GM12878 (cell line): ENCODE measurements at places on chromosomes 7 and 10. TPM values are rescaled to one million over a fixed set of nuclear protein-coding genes. Genes with fewer than 3 reads are reported as not detected.

GNAT3 gene
- total RNA-seq = 4.3 and 5.8 TPM in 2 replicates

DNA sequence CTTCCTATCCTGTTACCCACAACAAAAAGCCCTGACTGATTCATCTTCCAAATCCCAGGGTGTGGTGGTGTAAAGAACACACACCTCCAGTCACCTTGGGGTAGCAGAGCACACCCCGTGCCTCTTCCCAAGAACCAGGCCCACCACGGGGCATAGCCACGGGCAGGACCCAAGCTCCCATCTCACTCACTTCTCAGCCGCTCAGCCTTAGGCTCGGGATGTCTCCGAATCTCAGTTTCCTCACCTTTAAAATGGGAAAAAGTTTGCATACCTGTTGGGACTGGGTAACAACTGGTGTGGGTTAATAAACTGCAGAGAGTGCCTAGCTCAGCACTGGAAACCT lies 139.0 kb downstream of the FGFR2 start:
- DNase-seq = no peak
- no peaks in the 10 kb centered on the region for H3K4me1 ChIP-seq
- no peaks in the 10 kb centered on the region for H3K27me3 ChIP-seq
- H3K4me3 ChIP-seq = no peak overlapping the region
- no peak overlapping the region for H3K27ac ChIP-seq
- H3K36me3 ChIP-seq = no peaks in the 10 kb centered on the region

DNA sequence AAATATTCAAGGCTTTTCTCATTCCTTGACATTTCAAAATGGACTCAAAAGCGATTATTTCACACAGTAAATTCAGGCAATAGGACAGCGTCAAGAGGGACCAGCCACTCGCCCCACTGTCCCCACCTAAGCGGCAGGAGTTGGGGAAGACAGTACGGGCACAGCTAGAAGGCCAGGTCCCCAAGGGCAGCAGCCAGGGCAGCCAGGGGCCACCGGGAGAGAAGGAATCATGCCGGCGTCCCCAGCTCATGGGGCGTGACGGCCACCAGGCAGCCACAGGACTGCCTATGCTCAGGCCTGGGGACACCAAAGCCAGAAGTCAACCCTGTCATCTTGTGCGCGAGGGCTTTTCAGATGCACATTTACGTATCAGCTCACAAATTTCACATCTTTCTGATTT lies 225.7 kb upstream of the PPP2R2D start:
- H3K4me1 ChIP-seq = no peaks in the 10 kb centered on the region
- DNase-seq = no peak
- no peak overlapping the region for H3K27ac ChIP-seq
- no peaks in the 10 kb centered on the region for H3K36me3 ChIP-seq
- H3K4me3 ChIP-seq = no peak overlapping the region

GRCh38 chr7:28840592-28840995 lies 117.5 kb downstream of the TRIL start:
- no peaks in the 10 kb centered on the region for H3K4me1 ChIP-seq
- H3K27ac ChIP-seq = no peak overlapping the region
- H3K27me3 ChIP-seq = no peaks in the 10 kb centered on the region
- H3K36me3 ChIP-seq = no peaks in the 10 kb centered on the region
- no peak overlapping the region for H3K4me3 ChIP-seq

GDF10 gene
- total RNA-seq = not detected in 2 replicates

GPRIN2 gene
- 0.13 TPM in 1 of 2 replicates, not detected in the other for total RNA-seq

TMEM236 gene
- not detected in 2 replicates for total RNA-seq

DNA sequence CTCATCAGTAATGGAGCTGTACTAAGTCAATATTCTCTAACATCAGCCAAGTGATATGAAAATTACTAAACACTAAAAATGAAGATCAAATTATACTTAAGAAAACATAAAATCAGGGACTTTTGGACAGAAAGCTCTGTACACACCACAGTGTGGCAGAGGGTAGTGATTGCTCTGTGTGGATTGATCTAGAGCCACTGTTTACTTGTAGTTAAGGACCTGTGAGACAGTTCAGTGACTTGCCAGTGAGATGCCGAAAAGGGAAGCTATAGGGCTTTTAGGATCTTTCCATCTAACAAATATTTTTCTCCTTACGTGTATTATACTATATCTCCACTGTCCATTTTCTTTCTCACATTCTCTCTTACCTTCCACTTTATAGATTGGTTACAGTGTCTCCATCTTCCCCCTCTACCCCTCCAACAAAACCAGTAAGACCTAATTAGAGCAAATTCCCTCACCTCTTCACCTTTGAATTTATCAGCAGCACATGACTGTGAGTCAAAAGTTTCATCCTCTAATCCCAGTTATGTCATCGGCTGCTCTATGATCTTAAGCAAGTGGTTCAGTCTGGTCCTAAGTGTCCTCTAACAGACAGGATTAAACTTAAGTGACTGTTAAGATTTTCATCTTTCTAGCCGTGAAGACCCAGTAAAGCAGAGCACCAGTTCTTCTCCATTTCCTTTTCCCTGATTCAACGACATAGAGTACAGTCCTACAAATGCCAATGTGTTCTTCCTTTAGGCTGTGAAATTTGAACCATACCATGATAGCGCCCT lies 6.9 kb downstream of the PIK3CG start:
- peak overlapping the region; percentile 46; the same call in 1 of the 2 replicates for H3K27ac ChIP-seq
- H3K4me3 ChIP-seq = no peak overlapping the region
- no peaks in the 10 kb centered on the region for H3K27me3 ChIP-seq
- DNase-seq = no peak
- H3K4me1 ChIP-seq = peaks cover 32% of the 10 kb centered on the region
- no peaks in the 10 kb centered on the region for H3K36me3 ChIP-seq

DNA sequence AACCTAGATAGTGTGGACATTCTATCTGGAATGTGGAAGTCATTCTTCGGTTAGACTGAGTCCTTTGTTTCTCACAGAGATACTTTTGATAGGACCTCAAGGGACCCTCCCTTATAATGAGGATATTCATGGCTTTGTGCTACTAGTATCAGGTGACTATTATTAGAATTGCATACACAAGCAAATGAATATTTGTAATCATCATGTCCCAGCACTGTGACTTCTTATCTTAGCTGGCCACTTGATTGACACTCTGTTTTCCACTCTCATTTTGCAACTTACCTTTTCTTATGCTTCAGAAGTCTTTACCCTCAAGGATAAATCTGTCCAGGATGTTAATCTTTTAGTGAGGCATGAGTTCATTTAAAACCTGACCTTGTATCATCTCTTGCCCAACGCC lies 268.2 kb upstream of the FZD1 start:
- H3K27me3 ChIP-seq = no peaks in the 10 kb centered on the region
- DNase-seq = no peak
- H3K4me1 ChIP-seq = no peaks in the 10 kb centered on the region
- H3K36me3 ChIP-seq = no peaks in the 10 kb centered on the region
- no peak overlapping the region for H3K4me3 ChIP-seq

GRCh38 chr10:46077731-46078413 lies 31.8 kb upstream of the MSMB start:
- DNase-seq = no peak
- no peaks in the 10 kb centered on the region for H3K36me3 ChIP-seq
- no peak overlapping the region for H3K4me3 ChIP-seq
- no peaks in the 10 kb centered on the region for H3K27me3 ChIP-seq

- no peaks in the 10 kb centered on the region for H3K27me3 ChIP-seq
- H3K4me3 ChIP-seq = no peak overlapping the region
- H3K36me3 ChIP-seq = peaks cover 15% of the 10 kb centered on the region; the same call in 1 of the 2 replicates
These were observed 5.4 kb upstream of the SPACDR start for GRCh38 chr7:100469227-100470044.

AMPH gene
- total RNA-seq = 0.19 TPM in 1 of 2 replicates, not detected in the other

DNA sequence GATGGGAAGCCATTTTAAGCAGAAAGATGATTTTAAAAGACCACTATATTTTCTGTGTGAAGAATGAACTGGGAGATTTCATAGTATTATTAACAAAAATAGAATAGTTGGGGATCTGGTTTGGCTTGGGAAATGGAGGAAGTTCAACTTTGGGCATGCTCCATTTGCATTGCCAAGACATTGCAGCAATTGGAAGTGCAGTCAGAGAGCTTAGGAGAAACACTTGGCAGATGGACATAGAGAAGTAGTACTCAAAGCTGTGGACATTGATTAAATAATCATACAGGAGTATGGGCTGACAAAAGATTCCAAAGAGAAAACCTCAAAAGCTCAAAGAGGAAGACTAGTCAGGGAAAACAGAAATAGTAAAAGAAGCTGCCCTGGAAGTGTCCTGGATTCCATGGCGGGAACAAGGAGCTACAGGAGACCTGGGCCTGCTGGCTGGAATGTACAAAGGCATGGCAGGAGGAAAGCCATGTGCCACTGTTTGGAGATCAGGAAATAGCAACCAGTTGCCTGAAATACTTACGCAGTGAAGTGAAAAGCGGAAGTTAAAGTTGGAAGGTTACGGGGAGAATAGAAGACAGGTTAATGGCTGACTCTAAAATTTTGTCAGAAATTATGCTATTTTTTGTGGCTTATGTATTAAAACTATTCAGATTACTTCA lies 93.6 kb upstream of the MXI1 start:
- no peak overlapping the region for H3K27ac ChIP-seq
- H3K36me3 ChIP-seq = peaks cover 4% of the 10 kb centered on the region; the same call in 1 of the 2 replicates
- no peaks in the 10 kb centered on the region for H3K27me3 ChIP-seq
- no peaks in the 10 kb centered on the region for H3K4me1 ChIP-seq
- H3K4me3 ChIP-seq = no peak overlapping the region
- DNase-seq = no peak

DNA sequence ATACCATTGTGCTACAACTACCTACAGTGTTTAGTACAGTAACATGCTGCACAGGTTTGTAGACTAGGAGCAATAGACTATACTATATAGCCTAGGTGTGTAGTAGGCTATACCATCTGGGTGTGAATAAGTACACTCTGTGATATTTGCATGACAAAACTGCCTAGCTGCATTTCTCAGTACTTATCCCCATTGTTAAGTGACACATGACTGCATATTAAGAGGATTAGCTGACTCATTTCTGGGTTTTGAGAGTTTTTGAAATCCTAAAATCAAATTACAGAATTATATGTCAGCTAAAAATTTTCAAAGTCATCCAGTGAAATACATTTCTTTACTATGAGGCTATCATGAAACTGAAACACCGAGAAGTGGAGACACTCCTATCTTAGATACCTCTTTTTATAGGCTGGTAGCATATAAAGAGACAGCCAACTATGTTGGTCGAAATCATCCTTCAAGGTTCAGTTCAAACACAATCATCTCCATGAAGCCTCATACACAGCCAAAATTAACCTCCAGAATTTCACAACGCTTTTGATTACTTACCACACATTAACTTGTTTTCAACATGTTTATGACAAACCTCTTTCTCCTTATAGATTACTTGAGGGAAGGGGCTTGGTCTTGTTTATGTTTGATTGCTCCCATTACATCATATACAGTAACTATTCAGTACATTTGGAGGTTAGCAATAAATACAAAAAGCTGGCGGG lies 89.8 kb upstream of the ANK3 start:
- H3K4me3 ChIP-seq = no peak overlapping the region
- no peak for DNase-seq
- H3K4me1 ChIP-seq = no peaks in the 10 kb centered on the region
- H3K36me3 ChIP-seq = no peaks in the 10 kb centered on the region
- no peak overlapping the region for H3K27ac ChIP-seq

DNA sequence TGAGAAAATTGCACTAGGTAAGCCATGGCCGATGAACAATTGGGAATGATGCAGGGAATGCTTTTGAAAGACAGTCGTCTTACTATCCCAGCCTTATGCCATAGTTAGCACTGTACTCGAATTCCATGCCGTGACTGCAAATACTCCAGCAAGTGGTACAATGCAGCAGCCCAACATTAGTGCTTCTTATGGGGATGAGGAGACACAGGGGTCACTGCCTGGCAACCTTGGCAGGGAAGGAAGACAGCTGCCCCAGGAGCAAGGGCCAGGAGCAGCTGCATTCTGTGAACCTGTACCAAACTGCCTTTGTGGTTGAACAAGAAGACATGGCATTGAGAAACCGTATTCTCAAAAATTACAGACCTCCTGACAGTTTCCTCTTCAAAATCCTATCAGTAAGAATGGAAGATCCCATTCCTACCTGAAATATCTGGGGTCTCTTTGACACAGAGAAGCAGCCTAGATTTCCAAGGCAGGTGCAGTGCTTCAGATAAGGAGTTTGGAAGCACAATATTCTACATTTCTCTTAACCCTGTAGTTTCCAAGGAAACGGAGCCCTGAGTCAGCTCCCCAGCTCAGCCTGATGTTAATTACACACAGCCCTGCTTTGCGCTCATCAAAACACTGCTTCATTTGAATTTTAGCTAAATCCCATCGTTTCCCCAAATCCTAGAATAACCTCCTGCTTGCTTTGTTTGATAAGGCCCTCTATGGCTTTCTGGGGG lies 49.0 kb upstream of the FRMD4A start:
- H3K27me3 ChIP-seq = peaks cover 3% of the 10 kb centered on the region
- DNase-seq = no peak
- H3K4me3 ChIP-seq = no peak overlapping the region
- H3K4me1 ChIP-seq = peaks cover 15% of the 10 kb centered on the region
- no peak overlapping the region for H3K27ac ChIP-seq
- no peaks in the 10 kb centered on the region for H3K36me3 ChIP-seq

GRCh38 chr10:54091237-54091636 lies 709.8 kb downstream of the PCDH15 start:
- no peaks in the 10 kb centered on the region for H3K4me1 ChIP-seq
- no peak for DNase-seq
- no peak overlapping the region for H3K27ac ChIP-seq
- no peak overlapping the region for H3K4me3 ChIP-seq
- H3K36me3 ChIP-seq = no peaks in the 10 kb centered on the region

GRCh38 chr10:35377050-35377728 lies 40.9 kb downstream of the CCNY start:
- H3K36me3 ChIP-seq = no peaks in the 10 kb centered on the region
- no peak overlapping the region for H3K27ac ChIP-seq
- H3K4me1 ChIP-seq = peaks cover 21% of the 10 kb centered on the region
- H3K27me3 ChIP-seq = no peaks in the 10 kb centered on the region
- H3K4me3 ChIP-seq = no peak overlapping the region
- DNase-seq = no peak

GRCh38 chr10:30850776-30851175 lies 180.9 kb downstream of the ZNF438 start:
- H3K27ac ChIP-seq = no peak overlapping the region
- H3K27me3 ChIP-seq = no peaks in the 10 kb centered on the region
- H3K4me3 ChIP-seq = no peak overlapping the region
- no peaks in the 10 kb centered on the region for H3K36me3 ChIP-seq
- DNase-seq = no peak

KAT6B gene
- 22.6 and 24.8 TPM in 2 replicates for total RNA-seq

GRCh38 chr7:80918909-80919721 lies at the start of gene SEMA3C:
TSS of gene SEMA3C (minus strand) at chr7:80919051. CDS start at chr7:80916781, 2,270 bp downstream.
- H3K4me3 ChIP-seq = no peak within 1 kb of the TSS
- no peak for DNase-seq
- no peak within 1 kb of the TSS for H3K27ac ChIP-seq
- no peaks in the 10 kb centered on the region for H3K36me3 ChIP-seq
- H3K4me1 ChIP-seq = no peaks in the 10 kb centered on the region

DNA sequence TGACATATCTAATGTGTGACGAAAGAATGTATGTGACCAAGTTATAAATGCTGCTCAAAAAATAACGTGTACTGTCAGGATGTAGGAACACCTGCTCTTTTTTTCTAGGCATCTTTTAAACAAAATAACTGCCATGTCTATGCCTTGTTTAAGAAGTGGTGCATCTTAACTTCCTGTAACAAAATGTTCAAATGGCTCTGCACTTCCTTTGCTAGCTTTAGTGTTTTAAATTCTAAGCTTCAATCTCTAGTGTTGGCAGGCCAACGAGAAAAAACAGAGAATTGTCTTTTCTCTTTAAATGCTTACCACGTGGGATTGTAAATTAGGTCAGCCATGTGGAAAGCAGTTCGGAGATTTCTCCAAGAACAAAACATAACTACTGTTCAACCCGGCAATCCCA lies 14.6 kb upstream of the PDSS1 start:
- H3K27me3 ChIP-seq = no peaks in the 10 kb centered on the region
- H3K36me3 ChIP-seq = no peaks in the 10 kb centered on the region
- no peaks in the 10 kb centered on the region for H3K4me1 ChIP-seq
- no peak overlapping the region for H3K27ac ChIP-seq
- DNase-seq = no peak
